ENCODE measurements at places on chromosomes 6 and 20. TPM values are rescaled to one million over a fixed set of nuclear protein-coding genes. Genes with fewer than 3 reads are reported as not detected.

Gene PPT2
- 34.1 TPM for total RNA-seq

Gene KIF25
- not detected for total RNA-seq

Gene CYP39A1
- total RNA-seq: 22.6 TPM

Gene TOX2
- total RNA-seq: 0.23 TPM

Gene ADISSP
- 64.4 TPM for total RNA-seq

Gene SAMD3
- total RNA-seq: not detected

Gene FRK
- 0.46 TPM for total RNA-seq

Gene NRN1
- total RNA-seq: 24.8 TPM

Gene ELOVL4
- not detected for total RNA-seq

Gene MMP24
- not detected for total RNA-seq

Gene PDYN
- not detected for total RNA-seq

Gene ATAT1
- 19.6 TPM for total RNA-seq

Gene MYLK4
- 0.36 TPM for total RNA-seq

Gene ID4
- total RNA-seq: 2.5 TPM

Gene SPATA25
- total RNA-seq: 5.8 TPM

Gene PTCHD4
- not detected for total RNA-seq

Gene SYNCRIP
- 188 TPM for total RNA-seq

Gene GINS1
- 29.9 TPM for total RNA-seq

Gene STX11
- total RNA-seq: 1.3 TPM

Gene KCNK16
- not detected for total RNA-seq

Gene HAO1
- total RNA-seq: not detected

Gene ZNF334
- total RNA-seq: not detected

Gene SAMD10
- total RNA-seq: 13.3 TPM

Gene SNTA1
- total RNA-seq: 36.6 TPM

Gene LAMP5
- total RNA-seq: not detected

Gene FKBP1C
- 0.39 TPM for total RNA-seq

Gene DLGAP4
- 49.9 TPM for total RNA-seq

Gene CTNNBL1
- total RNA-seq: 90.0 TPM

Gene CEBPB
- total RNA-seq: 48.2 TPM

Gene ADGRF5
- not detected for total RNA-seq

Gene TNF
- total RNA-seq: 2.5 TPM

Gene FITM2
- total RNA-seq: 2.6 TPM

Measured in OCI-LY7 (cell line).